ENCODE measurements at places on chromosomes 12 and 14.

GRCh38 chr12:57255916-57256315, 4.9 kb upstream of the STAC3 start:
- DNase-seq: no peak

DNA sequence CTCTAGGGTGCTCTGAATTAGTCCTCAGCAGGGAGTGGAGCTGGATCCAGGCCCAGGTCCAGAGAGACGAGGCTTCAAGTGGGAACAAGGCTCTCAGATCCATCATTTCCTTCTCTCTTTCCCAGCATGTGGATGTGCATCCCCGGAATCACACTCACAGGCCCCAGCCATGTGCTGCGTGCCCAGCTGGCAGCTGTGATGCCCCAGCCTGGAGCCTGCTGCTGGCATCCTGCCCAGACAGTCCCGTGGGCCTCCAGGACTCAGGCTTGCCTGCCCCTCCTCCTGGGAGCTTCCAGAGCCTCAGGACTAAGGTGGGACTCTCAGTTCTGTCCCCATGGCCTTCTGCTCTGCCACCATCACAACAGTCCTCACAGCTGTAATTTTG, 6.2 kb upstream of the KRT84 start:
- no peak for DNase-seq

GRCh38 chr14:60250257-60251035, 1.4 kb downstream of the PPM1A start:
- DNase-seq: no peak

GRCh38 chr12:119176267-119177055, 2.3 kb upstream of the HSPB8 start:
- no peak for DNase-seq

- no peak for DNase-seq
Observed at GRCh38 chr14:66378712-66379505, 107.3 kb upstream of the CCDC196 start.

- DNase-seq: no peak
Observed at GRCh38 chr14:61106271-61106958, 125.4 kb downstream of the SLC38A6 start.

DNA sequence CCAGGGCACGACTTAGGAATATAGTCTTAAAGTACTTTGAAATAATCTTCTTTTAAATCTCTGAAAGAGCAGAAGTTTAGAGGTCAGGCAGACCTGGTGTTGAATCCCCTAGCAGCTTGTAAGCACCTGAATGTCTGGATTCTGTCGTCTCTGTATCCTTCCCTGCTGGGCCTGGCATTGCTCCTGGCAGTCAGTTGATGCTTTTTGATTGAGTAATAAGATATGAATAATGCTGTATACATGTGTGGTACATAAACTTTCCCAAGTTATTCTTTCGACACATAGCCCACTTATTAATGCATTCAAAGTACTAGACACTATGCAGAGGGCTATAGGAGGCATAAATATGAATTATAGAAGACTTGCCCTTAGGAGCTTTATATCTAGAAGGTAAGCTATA, 31.4 kb downstream of the EVL start:
- DNase-seq: no peak

GRCh38 chr12:50211392-50212070, 44.4 kb upstream of the CERS5 start:
- no peak for DNase-seq

- DNase-seq: no peak
Observed at GRCh38 chr12:117049295-117049694, 49.9 kb downstream of the TESC start.

DNA sequence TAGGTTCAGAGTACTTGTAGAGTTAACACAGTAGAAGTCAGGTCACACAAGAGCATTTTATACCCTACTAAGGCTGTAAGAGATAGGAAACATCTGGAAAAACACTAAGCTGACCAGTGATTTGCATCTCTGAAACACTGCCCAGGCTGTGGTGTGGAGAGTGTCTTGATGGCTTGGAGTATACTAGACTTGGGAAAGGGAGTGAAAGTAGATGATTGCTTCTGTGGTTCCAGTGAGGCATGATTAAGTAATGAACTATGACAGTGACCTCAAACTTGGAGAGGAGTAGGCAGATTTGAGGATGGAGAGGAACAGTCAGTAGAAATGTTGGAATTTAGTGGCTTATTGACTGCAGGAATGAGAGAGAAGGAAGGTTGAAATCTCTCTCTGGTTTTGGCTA, 201.2 kb downstream of the FLRT2 start:
- DNase-seq: no peak

- DNase-seq: no peak
Observed at GRCh38 chr14:89941830-89942377, 12.6 kb downstream of the EFCAB11 start.

GRCh38 chr14:100035700-100036099, 29.5 kb upstream of the EVL start:
- no peak for DNase-seq

DNA sequence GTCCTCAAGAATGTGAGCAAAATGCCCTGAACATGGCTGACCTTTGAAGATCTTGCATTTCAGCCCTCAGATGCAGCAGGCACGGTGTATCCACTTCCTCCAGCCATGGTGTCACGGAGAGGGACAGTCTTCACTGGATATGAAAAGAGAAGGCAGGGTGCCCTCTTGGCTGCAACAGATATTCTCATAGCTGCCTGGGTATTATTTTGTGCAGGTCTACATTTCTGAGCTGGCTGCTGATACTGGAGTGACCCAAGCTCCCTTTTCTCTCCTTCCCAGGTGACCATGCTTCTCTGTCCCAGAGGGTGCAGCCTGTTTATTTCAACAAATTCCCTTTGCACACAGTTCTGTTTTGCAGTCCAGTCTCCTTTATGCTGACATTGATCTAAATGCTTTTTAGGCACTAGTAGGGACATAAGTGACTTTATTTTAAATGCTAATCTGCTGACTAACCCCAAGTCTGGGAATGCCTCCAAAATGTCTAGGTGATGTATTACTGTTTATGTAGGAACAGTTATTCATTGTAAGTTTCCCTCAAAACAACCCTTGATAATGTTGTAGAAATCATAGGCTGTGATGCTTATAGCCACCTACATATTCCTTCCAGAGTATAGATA, 17.4 kb upstream of the PYGL start:
- DNase-seq: no peak

GRCh38 chr12:26130728-26131127, 5.9 kb upstream of the BHLHE41 start:
- DNase-seq: no peak

DNA sequence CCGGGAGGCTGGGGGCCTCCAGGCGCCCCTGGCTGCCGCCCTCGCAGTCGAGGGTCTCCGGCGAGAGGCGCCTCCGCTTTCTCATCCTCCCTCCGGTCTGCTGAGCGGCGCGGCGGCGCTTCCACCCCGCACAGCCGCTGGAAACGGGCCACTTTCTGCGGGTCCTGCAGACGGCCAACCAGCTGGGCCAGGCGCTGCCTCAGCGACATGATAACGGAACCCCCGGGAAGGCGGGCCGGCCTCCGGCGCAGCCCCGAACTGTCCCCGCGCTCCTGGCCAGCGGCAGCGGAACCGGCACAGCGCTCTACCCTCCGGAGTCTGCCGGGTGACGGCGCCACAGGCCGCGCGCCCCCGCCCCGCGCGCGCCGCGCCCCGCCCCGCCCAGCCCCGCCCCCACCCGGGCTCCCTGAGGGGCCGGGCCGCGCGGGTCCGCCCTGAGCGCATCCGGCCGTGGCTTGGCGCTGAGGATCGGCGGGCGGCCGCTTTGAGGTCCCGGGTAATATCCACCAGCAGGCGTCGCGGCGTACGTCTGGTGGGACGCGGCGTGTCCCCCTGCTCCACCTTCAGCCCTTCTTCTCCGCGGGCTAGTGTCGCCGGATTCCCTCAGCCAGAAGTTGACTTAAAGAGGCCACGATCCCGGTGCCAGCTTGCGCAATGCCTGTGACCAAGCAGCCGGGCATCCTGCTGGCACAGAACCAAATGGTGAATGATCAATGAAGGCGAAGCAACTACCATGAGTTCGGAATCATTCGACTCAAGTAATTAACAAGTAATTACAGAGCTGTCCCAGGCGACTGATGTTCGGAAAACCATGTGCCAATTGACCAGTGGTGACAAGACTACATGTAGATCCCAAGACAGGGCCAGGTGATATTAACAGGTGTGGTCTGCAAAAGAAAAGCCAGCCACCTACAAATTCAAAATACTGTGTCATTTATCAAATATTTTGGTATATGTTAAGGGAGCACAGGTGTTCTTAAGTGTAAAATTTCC, at the start of gene SGPP1:
Gene SGPP1, minus strand, starts transcription at position 330 of the 993 bp plus-strand sequence. Its CDS starts 121 bp downstream, at position 209.
- DNase-seq: peak; percentile 79

DNA sequence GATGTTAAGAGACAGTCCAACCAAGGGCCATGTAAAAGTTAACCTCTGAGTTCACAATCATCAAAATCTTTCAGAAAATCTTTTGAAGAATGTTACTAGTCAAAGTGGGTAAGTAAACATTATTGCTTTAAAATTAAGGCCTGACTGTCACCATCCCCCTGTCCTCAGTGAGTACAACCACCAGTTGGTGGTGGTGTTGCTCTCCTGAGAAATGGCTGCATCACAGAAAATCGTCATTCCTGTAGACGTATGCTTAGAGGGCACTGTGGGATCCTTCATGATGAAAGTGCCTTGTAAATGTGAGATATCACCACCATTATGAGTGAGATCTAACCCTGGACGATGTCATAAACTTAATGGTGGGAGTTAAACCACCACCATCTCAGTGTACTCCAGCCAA, 451.2 kb downstream of the RPS29 start:
- no peak for DNase-seq

- DNase-seq: no peak
Observed at GRCh38 chr12:114817571-114818425, 133.8 kb upstream of the TBX3 start.

DNA sequence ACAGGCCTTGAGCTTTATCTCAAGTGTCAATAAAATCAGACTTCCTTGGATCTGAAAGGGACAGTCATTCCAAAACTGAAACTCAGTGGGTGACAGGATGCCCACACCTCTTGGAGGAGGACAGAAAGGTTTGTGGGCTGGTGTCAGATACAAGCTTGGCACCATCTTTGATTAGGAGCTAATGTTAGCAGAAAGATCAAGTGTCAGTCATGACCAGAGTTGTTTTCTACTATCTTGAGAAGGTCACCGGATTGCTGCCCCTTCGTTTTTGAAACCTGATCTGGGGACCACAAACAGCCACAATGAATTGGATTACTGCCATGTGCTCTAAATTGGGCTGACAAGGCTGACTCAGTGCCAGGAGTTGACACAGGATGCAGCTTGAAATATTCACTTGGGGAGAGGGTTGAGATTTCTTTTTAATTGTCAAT, 88.3 kb downstream of the OTOGL start:
- DNase-seq: no peak

- DNase-seq: no peak
Observed at GRCh38 chr14:34423445-34423844, 38.6 kb downstream of the SPTSSA start.

DNA sequence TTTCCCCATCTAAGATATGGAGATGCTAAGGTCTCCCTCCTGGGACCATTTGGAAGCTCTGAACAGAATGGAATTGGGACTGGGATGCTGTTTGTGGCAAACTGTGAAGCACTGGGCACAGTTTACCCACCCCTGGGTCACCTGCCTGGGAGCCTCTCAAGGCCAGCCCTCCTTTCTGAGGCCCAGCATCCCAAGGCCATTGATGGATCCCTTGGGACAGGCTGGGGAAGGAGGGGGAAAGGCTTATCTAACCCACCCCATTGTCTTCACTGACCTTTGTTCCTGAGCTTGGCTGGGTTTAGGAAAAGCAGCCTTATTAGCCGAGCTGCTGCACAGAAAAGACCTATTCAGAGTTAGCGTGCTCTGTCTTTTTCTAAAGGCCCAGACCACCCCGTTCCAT, 5.2 kb downstream of the CCDC85C start:
- no peak for DNase-seq

DNA sequence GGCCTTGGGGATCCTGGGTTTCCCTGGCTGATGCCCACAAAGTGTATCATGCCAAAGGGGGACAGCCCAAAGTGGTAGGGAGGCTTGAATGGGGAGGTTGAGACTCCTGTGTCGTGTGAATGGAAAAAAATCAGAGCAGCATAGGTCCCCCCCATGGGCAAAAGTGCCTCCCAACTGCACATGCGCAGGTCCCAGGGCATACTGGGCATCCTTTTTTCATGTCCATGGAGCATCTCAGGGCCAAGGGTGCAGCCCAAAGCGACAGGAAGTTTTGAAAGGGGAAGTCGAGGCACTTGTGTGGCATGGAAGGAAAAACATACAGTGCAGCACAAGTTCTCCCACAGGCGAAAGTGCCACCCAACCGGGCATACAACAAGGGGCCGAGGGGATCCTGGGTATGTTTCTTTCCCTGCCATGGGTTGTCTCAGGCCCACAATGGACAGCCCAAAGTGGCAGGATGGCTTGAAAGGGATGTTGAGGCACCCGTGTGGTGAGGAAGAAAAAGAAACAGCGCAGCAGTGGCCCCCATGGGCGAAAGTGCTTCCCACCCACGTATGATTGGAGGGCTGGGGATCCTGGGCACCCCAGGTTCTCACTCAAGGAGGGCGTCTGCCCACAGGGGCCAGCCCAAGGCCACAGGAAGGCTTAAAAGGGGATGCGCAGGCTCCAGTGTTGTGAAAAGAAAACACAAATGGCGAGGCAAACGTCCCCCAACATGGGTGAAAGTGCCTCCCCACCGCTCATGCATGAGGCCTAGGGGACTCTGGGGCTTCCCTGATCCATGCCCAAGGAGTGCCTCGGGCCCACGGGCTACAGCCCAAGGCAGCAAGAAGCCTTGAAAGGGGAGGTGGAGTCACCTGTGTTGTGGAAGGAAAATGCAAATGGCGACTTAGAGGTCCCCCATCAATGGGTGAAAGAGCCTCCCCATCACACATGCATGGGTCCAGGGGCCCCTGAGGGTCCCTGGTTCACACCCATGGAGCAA, 573.7 kb downstream of the ALG10 start:
- no peak for DNase-seq

DNA sequence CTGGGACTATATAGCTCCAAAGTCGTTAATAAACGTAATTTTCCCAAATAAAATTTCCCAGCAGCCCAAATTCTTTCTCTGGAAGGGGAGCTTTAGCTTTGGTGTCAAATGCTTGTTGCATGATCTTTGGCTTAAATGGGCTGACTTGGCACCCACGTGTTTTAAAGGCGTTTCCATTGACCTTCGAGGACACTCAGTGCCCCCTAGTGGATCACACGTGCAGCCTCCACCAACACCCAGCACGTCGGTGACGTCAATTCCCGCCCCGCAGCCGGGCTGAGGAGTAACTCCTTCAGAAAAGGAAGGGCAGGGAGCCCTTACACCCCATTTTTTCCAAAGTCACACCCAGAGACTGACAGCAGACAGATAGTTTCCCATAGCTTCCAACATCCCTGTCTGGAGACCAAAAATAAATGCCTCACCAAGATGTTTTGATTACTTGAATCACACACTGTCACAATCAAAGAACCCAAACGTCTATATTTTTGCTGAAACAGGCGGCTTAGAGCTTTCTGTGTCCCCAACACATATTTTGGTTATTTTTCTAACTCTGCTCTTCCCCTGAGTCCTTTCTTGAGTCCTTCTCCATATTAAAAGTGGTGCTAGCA, 707.9 kb downstream of the AACS start:
- DNase-seq: no peak

Measured in T-helper 2 cell (primary cell).